ENCODE measurements at places on chromosomes 4 and X. TPM values are rescaled to one million over a fixed set of nuclear protein-coding genes. Genes with fewer than 3 reads are reported as not detected.
A peak's percentile ranks its signal among the peaks of the same experiment; 100 is the strongest.

XG gene
- total RNA-seq = not detected

FHDC1 gene
- 0.42 TPM for total RNA-seq

SLIT2 gene
- total RNA-seq = not detected

CLDN2 gene
- not detected for total RNA-seq

TENM3 gene
- not detected for total RNA-seq

NIPAL1 gene
- 0.21 TPM for total RNA-seq

MOB1B gene
- total RNA-seq = 14.4 TPM

CT47B1 gene
- not detected for total RNA-seq

DNA sequence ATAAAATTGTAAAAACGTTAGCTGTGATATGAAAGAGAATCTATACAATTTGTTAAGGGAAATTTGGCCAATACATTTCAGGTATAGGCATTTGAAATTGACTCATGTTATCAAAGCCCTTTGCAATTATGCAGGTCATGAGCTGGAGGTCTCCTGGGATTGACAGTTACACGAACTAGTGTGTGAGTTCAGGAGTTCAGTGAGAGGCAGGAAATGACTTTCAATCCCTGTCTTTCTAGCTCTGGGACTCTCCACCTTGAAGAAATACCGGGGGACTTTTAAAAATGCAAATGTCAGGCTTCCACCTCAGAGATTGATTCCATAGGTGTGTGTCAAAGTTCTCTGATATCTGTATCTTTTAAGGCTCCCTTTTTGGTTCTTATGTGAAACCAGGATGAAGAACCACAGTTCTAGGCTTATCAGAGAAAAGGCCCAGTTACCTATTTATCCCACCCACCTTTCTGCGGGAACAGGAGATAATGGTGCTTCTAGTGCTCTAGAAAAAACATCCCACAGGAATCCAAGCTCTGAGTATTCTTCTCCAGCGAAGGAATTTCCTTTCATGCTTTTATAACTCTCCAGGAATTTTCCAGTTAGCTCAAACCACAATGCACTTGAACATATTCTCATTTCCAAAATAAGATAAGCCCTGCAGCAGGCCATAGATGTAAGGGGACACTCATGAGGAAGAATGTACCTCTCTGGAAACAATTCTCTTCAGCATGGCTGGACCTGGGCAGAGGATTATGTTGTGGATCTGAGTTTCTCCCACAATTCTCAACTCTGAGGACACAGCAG, 501.0 kb downstream of the IDS start:
- H3K4me1 ChIP-seq = no peaks in the 10 kb centered on the region
- H3K36me3 ChIP-seq = no peaks in the 10 kb centered on the region
- peaks cover 3% of the 10 kb centered on the region for H3K27me3 ChIP-seq
- H3K4me3 ChIP-seq = no peak overlapping the region

DNA sequence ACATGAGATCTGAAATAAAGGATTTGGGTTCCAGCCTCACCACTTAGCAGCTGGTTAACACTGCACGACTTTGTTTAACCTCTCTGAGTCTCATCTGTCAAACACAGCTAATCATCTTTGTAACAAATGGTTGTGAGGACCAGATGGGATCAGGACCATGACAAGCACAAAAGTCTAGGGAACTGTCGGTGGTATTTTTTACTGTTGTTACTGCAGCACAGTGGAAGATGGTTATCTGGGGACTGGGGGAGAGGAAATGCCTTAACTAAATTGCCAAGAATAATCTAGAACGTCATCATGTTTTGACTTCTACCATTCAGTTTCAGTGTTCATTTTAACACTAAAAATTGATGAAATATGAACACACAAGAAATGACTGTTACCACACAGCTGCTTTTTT, 99.5 kb downstream of the ADGRA3 start:
- no peak for DNase-seq
- H3K36me3 ChIP-seq = no peaks in the 10 kb centered on the region
- H3K27ac ChIP-seq = peak overlapping the region; percentile 7
- no peaks in the 10 kb centered on the region for H3K4me1 ChIP-seq

GRCh38 chr4:157270108-157270507, 49.6 kb downstream of the GRIA2 start:
- no peaks in the 10 kb centered on the region for H3K27me3 ChIP-seq
- no peaks in the 10 kb centered on the region for H3K4me1 ChIP-seq
- no peak overlapping the region for H3K4me3 ChIP-seq
- H3K27ac ChIP-seq = no peak overlapping the region
- DNase-seq = no peak
- peaks cover 9% of the 10 kb centered on the region for H3K36me3 ChIP-seq

DNA sequence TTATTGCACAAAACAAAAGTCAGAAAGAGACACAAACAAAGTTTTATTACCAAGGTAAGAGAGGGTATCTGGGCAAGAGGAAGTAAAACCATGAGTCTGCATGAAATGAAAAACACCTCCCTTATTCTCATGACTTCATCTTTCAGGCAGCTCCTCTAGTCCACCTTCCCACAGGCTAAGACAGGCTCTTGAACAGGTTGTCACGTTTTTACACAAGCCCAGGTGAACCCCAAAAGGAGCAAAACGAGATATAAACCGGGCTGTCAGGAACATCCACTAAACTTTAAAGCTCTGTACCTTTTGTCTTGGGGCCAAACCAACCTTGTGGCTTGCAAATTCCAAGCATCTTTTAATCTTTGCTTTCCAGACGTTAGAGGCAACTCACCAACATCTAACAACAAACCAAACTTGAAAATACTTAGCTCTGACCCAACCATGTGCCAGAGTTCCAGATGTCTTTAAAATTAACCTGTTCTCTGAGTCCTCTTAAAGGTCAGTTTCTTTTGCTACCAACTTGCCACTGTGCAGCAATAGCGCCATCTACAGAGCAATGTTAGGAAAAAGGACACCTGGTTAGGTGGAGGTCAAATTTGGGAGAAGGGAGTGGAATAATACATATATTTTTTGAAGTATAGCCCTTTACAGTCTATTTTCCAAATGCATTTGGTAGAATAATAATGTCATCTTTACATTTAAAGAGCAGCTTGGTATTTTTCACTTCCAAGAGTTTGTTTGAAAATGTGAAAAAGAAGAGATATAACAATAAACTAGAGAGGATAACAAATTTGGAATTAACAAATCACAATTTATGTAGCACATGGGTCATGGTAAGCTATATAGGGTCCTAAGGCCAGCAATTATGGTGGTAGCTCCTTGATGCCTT, 73.1 kb downstream of the QRFPR start:
- no peak overlapping the region for H3K27ac ChIP-seq
- DNase-seq = no peak
- peak overlapping the region; percentile 43 for H3K4me3 ChIP-seq
- peaks cover 5% of the 10 kb centered on the region for H3K4me1 ChIP-seq

DNA sequence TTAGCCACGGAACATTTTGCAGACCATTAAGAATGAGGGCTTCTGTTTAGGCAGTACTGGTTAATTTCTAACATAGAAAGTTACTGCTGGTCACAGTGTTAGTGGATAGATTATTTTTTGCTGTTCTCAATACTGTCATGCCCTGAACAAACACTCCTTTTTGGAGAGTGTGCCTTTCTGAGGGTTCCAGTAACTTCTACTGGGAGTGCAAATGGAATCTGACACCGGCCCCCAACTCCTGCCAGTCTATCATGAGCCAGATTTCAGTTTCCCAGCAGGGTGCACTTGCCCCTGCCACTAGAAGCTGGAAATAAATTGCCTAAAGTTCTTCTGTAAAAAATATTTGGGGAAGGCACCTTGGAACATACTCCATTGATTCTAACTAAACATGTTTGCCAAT, 224.4 kb upstream of the GPC4 start:
- H3K27ac ChIP-seq = no peak overlapping the region
- no peak for DNase-seq
- H3K4me3 ChIP-seq = no peak overlapping the region
- H3K36me3 ChIP-seq = no peaks in the 10 kb centered on the region

DNA sequence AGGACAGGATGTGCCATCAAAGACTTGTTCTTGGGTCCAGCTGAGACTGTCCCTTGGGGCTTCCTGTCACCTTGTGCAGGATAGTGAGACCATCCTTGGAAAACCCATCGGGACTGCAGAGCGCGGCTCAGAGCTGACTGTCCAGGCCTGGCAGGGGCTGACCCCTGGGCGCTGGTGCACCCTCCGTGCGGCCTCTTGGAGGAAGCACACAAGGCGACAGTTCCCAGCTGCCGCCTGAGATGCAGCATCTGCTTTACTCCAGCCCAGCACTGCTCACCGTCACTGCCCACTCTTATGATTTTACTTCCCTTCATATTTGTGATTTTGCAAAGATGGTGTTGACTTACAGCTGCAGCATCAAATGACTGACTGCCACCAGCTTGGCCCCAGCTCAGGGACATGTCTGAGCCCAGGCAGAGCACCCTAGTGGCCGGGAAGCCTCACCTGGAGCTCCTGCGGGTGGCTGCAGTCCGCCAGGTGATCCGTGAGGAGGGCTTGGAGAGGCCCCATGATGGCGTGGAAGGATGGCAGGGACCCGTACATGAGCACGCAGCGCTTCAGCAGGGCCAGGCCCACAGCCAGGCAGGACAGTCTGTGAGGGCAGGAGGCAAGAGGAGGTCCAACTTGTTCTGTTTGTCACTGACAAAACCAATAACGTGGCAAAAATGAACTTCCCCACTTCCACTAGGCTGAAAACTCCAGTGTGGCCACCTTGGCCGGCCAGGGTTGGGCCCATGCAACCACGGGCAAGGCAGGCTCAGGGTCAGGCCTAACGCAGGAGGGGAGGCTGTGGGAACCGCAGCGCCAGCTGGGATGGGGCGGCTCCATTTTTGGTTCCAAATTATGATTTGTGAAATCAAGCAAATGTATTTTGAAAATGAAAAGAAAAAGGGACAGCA, 21.8 kb downstream of the NOP14 start:
- H3K36me3 ChIP-seq = peaks cover 21% of the 10 kb centered on the region
- no peaks in the 10 kb centered on the region for H3K27me3 ChIP-seq
- DNase-seq = no peak
- no peak overlapping the region for H3K4me3 ChIP-seq
- H3K27ac ChIP-seq = peak overlapping the region; percentile 27
- peaks cover 48% of the 10 kb centered on the region for H3K4me1 ChIP-seq

GRCh38 chrX:7019555-7019954, 128.0 kb upstream of the STS start:
- DNase-seq = no peak
- H3K4me1 ChIP-seq = no peaks in the 10 kb centered on the region
- no peaks in the 10 kb centered on the region for H3K36me3 ChIP-seq
- no peaks in the 10 kb centered on the region for H3K27me3 ChIP-seq

DNA sequence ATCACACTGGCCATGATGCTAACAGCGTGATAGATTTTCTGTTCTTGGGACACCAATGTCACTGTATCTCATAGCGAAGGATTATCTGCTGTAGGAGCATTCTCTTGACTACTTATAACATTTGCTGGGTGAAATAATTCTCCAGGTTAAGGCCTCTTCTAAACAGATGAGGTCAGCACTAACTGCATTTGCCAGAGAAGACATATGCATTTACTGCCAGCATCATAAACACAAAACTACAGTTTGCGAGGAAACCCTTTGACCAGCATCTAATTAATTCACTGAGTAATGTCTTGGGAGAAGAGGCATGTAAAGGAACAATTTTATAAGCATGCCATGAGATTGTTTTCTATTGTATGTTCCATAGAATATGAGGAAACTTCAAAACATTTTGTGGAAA, 13.9 kb downstream of the TBC1D1 start:
- peaks cover 6% of the 10 kb centered on the region for H3K36me3 ChIP-seq
- no peak overlapping the region for H3K27ac ChIP-seq
- DNase-seq = no peak
- H3K4me1 ChIP-seq = peaks cover 15% of the 10 kb centered on the region
- H3K27me3 ChIP-seq = no peaks in the 10 kb centered on the region

DNA sequence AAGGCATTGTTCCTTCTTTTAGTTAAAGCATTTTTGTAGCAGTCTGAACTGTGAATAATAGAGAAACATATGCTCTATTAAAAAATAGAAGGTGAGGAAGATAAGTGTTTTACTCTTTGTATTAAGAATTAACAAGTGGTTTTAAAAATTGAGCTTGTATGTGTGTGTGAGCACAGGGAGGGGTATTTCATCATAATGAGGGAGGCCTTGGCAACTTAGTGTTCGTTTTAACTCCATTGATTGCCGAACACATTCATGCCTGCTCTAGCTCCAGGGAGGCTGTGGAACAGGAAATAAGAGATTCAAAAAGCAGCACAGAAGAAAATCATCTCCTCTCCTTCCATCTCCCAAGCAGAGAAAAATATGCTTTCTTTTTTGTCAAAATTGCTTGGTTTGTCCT, 14.8 kb downstream of the SHROOM3 start:
- H3K4me1 ChIP-seq = peaks cover 25% of the 10 kb centered on the region
- peak overlapping the region; percentile 25 for H3K4me3 ChIP-seq
- peak overlapping the region; percentile 80 for H3K27ac ChIP-seq
- no peak for DNase-seq
- H3K36me3 ChIP-seq = no peaks in the 10 kb centered on the region

- H3K36me3 ChIP-seq = peaks cover 6% of the 10 kb centered on the region
- peaks cover 6% of the 10 kb centered on the region for H3K27me3 ChIP-seq
- H3K4me1 ChIP-seq = peaks cover 42% of the 10 kb centered on the region
- peak overlapping the region; percentile 80 for H3K4me3 ChIP-seq
- H3K27ac ChIP-seq = peak overlapping the region; percentile 85
- DNase-seq = no peak
Measured at GRCh38 chrX:21943460-21944135, 3.1 kb downstream of the SMS start.

GRCh38 chrX:17706676-17707075, 30.6 kb upstream of the SCML1 start:
- H3K4me1 ChIP-seq = no peaks in the 10 kb centered on the region
- DNase-seq = no peak
- no peak overlapping the region for H3K27ac ChIP-seq
- no peaks in the 10 kb centered on the region for H3K36me3 ChIP-seq

- no peak overlapping the region for H3K4me3 ChIP-seq
- DNase-seq = no peak
- H3K4me1 ChIP-seq = peaks cover 39% of the 10 kb centered on the region
- H3K27ac ChIP-seq = no peak overlapping the region
Measured at GRCh38 chr4:36215627-36216026, 28.7 kb downstream of the ARAP2 start.
